SJCRH30 (cell line): ENCODE measurements at places on chromosomes 4 and X.

DNA sequence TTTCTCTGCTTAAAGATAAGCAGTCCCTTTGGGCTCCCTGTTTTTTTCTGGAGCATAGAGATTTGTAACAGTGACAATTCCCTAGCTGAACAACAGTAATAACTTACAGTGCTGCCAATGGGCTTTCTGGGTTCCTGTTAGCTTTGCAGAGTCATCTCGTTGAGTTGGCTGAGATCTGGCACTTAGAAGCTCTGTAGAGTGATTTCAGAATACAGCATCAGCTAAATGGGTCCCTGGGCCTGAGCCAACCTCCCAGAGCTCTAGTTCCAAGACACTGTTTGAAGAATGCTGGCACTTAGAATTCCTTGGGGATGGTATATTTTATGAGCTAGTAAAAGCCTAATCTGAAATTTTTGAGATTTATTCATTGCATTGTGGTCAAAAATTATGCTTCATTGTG is 43.5 kb upstream of the SERTM2 start:
- no peak for DNase-seq

DNA sequence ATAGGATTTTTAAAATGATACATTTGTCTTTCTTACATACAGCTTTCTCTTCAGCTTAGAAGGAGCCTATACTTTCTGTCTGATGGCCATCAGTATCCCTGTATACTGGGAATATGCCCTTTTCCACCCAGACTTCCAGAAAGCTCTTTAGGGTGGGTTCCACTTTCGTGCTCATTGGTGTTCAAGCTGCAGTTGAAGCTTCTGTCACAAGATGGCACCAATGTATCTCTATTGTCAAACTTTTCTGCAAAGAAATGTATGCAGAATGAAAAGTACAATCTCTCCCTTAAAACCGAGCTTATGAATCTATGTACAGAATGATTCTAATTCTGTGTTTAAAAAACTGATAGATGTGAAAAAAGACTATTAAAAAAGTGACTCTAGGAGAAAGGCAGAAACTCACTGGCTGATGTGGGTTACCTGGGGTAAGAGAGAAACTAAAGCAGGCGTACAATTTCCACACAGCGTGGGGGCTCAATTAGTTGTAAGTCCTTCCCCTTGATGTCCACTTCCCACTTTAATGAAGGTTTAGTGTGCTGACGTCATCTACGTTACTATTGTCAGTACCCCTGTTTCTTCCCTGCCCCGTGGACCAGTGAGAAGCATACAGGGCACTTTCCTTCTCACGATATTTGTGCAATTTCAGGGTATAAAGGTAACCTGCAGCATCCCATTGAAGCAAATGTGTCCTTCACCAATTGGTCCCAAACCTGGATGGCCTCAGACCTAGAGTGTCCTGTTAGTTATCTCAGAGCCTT is 57.3 kb upstream of the TCEAL2 start:
- DNase-seq: peak; percentile 37

- DNase-seq: peak; percentile 53
These were observed 75.4 kb downstream of the DCHS2 start for GRCh38 chr4:154416190-154416547.

GRCh38 chr4:30837131-30837539 is 117.0 kb downstream of the PCDH7 start:
- peak; percentile 64 for DNase-seq

DNA sequence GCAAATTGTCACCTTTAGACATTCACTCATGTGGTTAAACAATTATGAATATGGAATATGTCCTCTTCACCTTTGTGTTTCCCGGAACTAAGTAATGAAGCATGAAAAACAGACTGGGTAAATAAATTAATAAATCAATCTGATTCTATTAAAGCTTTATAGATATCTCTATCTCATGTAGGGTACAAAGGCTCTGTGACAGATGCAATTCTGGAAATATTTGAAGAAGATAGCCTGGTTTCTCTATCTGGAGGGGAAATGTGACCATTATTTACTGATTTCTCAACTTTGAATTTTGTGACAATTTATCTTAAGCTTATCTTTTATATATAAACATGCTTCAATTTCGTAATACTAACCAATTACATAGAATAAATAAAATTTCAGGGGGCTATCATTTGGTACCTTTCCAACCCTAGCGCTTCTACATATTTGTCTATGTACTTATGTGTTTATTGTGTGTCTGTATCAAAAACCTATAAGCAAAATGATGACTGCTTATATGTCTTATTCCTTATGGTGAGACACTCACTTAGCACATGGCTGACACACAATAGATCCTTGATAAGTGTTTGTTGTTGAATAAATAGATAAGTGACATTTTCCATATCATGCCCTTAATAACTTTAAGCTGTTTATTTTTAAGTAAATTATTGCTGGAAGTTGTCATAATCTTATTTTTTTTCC is 9.9 kb downstream of the CTSO start:
- DNase-seq: no peak

DNA sequence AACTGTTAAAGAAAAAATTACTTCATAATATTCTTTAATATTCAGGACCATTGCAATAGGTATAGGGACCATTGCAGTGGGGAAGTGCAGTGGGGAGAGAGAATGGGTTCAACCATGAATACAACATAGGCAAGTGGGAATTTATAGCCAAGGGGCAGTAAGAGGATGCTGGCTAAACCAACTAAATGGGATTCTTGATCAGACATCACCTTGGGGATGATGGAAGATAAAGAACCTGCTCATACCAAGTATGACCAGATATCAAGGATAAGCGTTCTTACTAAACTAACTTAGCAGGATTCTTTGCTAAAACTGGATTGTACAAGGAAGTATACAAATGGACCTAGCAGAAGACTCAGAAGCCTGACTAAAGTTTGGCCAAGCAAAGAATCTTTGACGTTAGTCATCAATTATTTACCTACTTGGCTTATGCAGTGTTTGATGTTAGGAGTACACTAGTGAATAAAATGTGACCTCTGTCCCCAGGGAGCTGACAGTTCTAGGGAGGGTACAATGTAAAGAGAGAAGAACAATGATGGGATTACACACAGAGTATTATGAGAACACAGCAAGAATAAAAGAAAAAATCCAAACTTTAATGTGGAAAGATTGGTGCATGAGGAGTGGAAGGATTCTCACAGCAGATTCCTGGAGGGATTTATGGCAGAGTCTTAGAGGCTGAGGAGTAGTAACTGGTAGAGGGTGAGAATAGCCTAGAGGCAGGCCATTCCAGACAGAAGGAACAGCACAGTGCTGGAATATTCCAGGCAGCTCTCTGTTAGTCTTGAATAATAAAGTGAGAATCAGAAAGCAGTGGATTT is 54.7 kb upstream of the MYOZ2 start:
- DNase-seq: no peak
